Kidney tubule cell (primary cell): ENCODE measurements at places on chromosomes 3 and 15.
A peak's percentile ranks its signal among the peaks of the same experiment; 100 is the strongest.

- no peak for DNase-seq
Measured at GRCh38 chr3:143769616-143770015, 78.7 kb downstream of the SLC9A9 start.

- DNase-seq, result peak; percentile 5
Measured at GRCh38 chr3:66693461-66694031, 192.7 kb upstream of the LRIG1 start.

DNA sequence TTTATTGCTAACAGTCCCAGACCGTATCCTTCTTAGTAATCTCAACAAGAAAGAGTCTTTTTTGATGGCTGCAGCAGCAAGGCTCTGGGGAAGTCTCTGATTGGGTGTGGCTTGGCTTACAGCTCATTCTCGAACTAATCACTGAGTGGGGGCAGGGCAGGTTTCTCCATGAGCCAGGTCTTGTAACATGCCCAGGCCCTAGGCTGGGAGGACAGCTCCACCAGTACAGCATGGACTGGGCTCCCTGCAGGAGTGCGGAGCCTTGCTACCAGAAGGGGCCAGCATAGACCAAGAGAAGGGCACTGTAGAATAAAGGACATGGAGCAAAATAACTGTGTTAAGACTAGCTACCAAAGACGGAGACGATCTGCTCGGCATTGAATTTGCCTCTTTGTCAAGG lies 7.2 kb downstream of the CD276 start:
- DNase-seq, result peak; percentile 46

GRCh38 chr3:158659454-158660237 lies 12.8 kb downstream of the LXN start:
- DNase-seq, result peak; percentile 73

GRCh38 chr15:91965501-91966193 lies 112.1 kb downstream of the SLCO3A1 start:
- DNase-seq, result peak; percentile 90

- DNase-seq, result no peak
Measured at GRCh38 chr15:63598473-63599400, 1.6 kb downstream of the FBXL22 start.

- DNase-seq, result no peak
Measured at GRCh38 chr3:32705232-32705631, 20.2 kb downstream of the CNOT10 start.

DNA sequence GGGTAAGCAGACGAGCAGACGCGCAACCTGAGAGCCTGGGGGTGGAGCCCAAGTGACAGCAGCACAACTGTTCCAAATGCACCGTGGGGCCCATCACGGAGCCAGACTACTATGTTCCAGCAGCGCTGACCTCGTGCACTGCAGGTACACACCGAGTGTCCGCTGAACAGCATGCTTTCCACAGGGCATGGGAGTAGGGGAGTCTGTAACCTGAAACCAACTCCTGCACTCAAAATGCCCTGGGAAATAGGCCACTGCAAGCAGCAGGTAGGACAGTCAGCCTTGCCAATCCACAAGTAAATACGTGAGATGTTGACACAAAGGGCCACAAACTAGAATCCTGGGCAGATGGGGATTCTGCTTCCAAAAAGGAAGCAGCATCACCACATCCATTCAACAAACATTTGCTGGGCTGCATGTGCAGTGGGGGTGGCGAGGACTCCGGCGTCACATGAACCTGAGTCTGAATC lies 73.9 kb downstream of the TBC1D2B start:
- no peak for DNase-seq

DNA sequence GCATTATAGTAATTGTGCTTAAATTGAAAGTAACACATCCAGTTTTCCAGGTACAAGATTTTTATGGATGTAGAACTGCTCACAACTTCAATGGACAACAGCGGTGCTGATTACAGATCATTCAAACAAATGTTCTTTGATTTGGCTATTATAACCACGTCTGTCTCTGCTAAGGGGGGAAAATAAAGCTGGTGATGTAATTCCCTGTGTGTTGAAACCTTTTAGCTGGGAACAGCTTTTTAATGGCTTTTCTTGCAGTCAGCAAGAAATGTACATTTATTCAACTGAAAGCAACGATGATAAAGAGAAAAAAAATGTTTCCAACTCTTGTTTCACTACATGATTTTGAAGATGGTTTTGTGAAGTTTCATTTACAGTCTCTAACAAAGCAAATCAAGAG lies 431.9 kb upstream of the AGTR1 start:
- DNase-seq, result no peak
